ENCODE measurements at places on chromosomes 4 and X.
A peak's percentile ranks its signal among the peaks of the same experiment; 100 is the strongest.

DNA sequence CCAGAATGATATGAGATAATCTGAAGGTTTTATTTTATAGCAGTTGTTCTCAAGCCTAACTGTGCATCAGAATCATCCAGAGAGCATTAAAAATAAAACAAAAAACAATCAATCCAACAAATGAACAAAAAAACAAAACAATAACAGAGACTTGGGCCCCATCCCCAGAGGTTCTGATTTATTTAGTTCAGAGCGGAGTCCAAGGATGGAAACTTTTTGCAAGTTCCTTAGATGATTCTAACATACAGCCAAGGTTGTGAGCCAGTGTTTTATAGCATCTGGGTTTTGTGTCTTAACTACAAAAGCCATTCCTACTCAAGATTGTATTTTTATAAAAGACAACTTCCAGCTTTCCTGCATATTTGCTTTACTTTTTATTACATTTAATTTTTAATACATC lies 59.4 kb upstream of the GRPR start:
- DNase-seq: no peak

DNA sequence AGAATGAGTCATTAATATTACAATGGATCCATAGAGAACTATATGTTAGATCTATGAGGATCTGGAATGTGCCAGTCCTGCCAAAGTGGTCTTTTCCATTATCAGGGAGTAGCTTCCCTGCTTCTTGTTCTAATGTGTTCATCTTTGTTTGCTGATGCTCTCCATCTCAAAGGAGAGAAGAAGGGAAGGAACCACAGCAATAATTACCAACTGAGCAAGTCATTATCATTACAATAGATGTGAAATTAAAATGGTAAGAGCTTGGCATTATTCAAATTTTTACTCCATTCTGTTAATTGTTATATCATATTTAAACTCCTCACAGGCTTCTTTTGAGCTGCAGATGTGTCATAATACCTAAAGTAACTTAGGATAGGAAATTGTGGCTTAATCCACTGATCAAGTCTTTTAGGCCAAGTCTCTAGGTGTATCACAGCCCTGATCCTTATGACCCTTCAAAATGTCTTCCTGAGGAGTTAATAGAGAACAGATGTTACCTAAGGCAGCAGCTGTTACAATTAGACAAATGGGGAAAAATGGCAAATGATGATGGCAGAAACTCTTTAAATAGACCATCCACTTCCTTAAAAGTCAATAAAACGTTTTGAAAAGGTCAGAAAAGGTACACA lies 1492.7 kb upstream of the IGFBP7 start:
- no peak for DNase-seq

GRCh38 chr4:33218238-33218637 lies 2498.1 kb downstream of the PCDH7 start:
- no peak for DNase-seq

DNA sequence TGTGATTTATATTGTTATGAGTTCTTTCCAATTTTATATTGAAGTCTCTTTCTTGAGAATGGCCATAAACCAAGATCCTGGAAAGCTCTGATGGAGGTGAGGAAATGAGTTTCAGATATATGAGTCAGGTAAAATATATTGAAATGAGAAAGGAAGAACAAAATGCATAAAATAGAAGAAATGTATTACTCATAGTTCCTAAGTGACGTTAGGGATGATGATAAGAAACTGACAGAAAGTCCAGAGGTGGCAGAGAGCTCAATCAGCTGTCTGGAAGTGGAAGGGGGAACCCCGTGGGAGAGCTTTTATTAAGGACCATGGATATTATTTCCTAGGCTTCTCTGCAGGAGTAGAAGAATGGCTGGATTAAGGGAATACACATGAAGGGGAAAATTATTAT lies 24.6 kb downstream of the UGT2B7 start:
- no peak for DNase-seq

DNA sequence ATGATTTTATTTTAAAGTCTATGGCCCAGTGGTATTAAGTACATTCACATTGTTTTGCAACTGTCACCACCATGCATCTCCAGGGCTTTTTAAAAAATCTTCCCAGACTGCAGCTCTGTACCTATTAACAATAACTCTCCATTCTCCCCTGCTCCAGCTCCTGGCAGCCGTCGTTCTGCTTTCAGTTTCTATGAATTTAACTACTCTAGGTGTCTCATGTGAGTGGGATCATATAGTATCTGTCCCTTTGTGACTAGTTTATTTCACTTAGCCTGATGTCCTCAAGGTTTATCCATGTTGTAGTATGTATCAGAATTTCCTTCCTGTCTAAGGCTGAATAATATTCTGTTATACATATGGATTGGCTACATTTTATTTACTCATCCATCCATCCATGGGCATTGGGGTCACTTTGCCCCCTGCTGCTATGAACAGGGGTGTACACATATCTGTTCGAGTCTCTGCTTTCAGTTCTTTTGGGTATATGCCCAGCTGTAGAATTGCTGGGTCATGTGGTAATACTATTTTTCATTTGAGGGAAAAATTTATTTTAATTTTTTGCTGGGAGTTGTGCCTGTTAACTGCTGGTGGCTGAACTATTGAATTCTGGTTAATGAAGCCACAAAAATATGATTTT lies 131.3 kb downstream of the ARHGAP10 start:
- DNase-seq: no peak

DNA sequence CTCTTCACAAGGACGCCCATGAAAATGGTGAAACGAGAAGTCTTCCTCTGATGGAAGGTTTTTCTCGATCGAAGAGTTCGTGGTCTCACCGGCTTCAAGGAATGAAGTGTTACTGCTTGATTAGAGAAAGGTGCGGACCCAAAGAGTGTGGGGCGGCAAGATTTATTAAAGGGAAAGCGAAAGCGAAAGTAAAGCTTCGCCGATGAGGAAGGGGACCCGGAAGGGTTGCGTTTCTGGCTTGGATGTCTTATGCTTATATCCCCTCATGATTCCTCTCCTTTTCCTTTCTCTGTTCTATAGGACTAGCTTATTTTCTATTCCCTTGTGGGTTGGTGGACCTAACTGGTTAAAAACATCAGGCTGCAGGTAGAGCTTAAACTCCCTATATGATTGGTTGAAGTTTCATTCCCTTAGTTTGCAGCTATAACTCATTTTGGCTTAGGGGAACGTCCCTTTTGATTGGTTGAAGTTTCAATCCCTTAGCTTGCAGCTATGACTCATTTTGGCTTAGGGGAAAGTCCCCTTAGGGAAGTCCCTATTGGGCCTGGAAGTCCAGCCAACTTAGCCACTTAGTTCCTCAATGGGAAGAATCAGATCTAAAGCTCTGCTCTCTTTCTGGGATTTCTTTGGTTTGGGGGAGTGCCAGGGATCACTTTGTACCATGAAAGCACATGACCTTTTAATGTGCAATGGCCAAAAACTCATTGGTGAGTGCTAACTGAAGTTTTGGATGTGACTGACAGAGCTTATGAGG lies 1025.0 kb upstream of the PCDH10 start:
- no peak for DNase-seq

DNA sequence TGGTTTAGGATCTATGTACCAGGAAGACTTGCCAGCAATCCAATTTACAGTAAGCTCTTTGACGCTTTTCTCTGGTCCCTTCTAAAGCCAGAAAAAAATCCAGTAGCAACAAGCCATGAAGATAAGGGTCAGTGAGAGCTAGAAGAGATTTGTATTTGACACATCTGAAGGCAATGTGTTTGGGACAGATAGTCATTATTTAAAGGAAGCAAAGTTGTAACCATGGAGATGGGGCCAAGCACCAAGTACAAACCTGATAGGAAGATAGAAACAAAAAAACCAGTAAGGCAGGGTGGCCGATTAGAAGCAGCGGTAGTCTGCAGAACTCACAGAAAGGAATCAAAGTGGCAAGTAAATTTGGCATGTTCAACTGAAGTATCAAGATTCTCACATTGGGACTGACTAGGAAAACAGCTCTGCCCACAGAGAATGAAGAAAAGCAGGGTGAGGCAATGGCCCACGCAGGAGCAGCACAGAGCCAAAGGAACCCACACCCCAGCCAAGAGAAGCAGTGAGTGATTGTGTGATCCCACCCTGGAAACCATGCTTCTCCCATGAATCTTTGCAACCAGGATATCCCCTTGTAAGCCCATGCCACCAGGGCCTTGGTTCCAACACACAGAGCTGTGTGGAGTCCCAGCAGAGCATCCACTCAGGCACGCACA lies 12.9 kb upstream of the C4orf54 start:
- DNase-seq: no peak

GRCh38 chr4:5267408-5267807 lies 216.1 kb downstream of the STK32B start:
- DNase-seq: no peak

GRCh38 chrX:111259559-111259958 lies 10.7 kb downstream of the CAPN6 start:
- DNase-seq: no peak

- peak; percentile 65 for DNase-seq
These were observed 306.7 kb upstream of the MAOA start for GRCh38 chrX:43349363-43349762.

- DNase-seq: no peak
These were observed 18.0 kb upstream of the LANCL3 start for GRCh38 chrX:37553476-37553875.

- DNase-seq: no peak
These were observed 254.6 kb upstream of the GK2 start for GRCh38 chr4:79662651-79663050.

DNA sequence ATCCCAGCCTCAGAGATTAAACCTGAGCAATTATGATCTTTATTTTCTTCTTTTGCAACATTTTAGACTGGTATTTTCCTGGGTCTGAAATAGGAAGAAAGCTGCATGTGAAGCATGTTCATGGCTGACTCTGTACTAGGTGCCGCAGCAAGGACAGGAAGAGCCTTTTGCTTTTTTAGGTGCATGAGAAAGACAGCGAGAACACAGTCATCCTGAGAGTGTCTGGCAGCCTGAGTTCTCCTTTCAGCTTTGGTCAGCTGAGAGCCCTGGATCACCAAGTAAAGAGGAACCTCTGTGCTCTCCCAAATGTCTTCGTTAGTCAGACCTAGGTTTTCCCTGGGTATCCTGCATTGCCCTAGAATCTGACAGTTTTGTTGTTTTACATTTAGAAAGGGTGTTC lies 29.8 kb downstream of the FAM149A start:
- DNase-seq: no peak

Measured in activated effector memory CD4-positive, alpha-beta T cell treated with anti-CD3 and anti-CD28 coated beads, Interleukin-2, amount 50 U/mL, for 16 hours (primary cell).